ENCODE measurements at places on chromosomes 3 and 15.

DNA sequence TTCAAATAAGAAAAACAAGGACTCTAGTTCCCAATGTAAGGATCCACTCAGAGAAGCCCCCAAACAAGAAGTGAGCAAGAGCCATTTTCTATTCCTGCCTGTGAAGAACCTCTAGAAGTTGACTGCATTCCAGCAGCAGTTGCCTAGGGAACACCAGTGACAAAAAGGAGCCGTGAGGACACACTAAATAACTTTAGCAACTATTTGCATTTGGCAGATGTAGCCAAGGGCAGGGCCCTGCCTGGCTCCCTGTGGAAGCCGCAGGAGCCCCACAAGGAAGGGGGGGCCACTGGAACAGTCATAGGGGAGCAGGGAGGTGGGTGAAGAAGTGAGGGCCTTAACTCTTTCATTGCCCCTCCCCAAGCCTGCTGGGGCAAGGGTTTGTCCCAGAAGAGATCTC lies 470.2 kb upstream of the PROK2 start:
- DNase-seq: no peak

- peak; percentile 76 for DNase-seq
These were observed 90.2 kb upstream of the CHD2 start for GRCh38 chr15:92809880-92810361.

DNA sequence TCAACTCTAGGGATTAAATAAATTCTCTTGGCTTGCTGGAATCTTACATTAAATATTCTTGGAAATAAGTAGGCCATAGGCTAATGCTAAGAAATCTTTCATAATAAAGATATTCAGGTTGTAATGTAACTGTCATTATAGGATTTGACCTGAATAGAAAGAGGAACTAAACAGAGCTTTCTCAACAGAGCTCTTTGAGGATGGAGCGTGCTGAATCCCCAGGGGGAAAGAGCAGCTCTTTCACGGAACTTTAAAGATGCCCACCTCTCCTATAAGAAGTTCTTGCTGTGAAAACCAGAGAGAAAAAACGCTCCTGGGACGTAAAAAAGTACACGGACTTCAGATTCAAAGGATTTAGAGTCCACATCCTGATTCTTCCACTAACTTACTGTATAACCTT lies 77.9 kb downstream of the NTRK3 start:
- no peak for DNase-seq

DNA sequence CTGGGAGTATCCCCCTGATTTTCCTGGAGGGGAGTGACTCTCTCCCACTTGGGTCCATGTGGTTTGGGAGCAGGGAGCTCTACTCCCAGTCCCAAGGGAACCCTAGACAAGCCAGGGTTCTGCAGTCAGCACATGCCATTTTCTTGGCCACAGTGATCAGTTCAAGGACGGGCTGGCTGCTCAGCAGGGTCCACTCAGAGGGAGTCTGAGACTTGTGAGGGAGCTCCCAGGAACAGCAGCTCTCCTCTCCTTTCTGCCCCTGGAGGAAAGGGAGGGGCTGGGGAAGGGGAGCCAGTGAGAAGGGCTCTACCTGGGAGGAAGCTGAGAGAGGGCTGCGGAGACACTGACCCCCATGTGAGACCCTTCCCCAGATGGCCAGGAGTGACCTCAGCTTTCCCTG lies 29.1 kb upstream of the LMCD1 start:
- DNase-seq: no peak

DNA sequence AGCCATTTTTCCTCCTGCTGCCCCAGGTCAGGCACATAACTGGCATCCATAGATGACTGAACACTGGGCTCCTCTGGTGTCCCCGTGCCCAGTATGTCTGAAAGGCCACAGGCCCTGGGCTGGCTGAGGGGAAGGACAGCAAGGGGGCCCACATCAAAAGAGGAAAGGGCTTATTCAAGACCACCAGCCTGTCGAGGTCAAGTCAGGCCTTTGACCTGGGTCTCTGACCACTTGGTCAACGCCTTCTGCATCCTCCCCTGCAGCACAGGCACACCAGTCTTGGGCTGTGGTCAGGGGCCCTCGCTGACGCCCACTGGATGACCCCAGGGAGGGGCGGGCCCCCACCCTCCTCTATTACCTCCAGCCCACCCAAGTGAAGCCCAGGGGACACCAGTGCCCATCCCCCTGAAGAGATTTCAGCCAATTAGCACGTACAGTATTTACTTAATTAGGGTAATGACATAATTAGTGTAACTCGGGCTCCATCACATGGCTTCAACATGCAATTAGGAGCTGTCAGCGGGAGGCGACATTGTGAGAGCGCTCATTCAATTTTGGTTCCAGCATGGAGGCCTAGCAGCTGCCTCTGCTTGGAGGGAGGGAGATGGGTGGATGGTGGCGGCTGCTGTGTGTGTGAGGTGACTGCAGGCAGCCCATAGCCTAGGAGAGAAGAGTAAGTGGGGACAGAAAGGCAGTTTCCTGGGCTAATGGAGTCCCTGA lies 13.5 kb upstream of the DNAH1 start:
- no peak for DNase-seq

- no peak for DNase-seq
These were observed 1439.2 kb downstream of the ZPLD1 start for GRCh38 chr3:103873897-103874545.

DNA sequence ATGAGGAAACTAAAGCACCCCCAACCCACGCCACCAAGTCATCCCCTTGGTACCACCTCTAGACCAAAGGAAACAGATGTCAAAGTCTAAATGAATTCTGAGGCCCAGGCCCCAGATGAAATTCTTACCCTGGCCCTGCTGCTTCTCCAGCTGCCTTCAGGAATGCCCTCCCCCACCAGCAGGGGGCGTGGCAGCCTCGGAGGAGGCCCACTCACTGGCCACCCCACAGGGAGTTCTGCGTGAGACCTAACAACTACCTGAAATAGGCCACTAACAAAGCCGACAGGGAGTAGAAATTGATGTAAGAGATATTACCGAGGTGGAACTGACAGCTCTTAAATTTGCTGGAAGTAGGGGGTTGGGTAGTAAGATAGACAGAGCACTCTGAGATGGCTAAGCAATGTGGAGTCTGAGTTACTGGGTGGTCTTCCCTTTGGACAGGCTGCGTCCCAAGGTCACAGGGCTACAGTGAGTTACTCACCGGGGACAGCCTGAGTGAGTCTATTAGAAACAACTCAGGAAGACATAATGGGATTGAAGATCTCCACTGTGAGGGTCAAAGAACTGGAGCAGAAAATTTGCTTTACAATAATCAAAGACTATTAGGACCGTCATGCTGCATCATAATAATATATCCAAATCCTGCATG lies 240.7 kb downstream of the SHOX2 start:
- peak; percentile 40 for DNase-seq

- peak; percentile 29 for DNase-seq
These were observed 133.6 kb upstream of the RAP2B start for GRCh38 chr3:153028381-153028780.

GRCh38 chr3:56135941-56136340 lies 332.3 kb downstream of the ERC2 start:
- no peak for DNase-seq

GRCh38 chr15:60572541-60573421 lies 93.8 kb upstream of the ICE2 start:
- no peak for DNase-seq

GRCh38 chr15:71390096-71390495 lies 274.8 kb downstream of the THSD4 start:
- DNase-seq: no peak

DNA sequence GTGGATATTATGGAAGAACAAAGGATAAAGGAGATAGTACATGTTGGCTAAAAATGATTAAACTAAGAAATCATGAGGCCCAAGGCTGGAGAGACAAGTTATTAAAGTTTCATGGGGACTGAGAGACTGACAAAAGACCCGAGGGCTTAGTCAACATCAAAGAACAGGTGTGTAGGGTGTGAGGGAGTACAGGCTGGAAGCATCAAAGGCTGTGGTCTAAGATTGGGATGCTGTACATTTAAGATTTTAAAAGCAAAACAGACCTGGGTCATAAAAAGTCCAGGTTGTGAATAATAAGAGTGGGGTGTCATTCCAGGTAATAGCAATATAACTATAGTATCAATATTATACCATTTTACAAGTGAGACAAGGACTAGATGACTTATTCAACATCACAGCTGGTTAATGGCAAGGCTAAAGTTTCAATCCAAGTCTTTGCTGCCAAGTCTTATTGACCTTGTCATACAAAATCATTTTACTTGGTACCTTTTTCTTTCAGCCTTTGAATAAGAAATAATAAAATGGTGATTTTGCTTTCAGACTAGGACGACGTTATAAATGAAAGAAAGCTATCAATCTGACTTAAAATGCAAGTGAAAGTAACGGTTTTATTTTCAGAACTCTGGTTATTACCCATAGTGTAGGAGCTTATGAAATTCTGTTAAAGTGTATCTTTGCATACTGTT lies 211.6 kb downstream of the TNIK start:
- no peak for DNase-seq
